Stimulated activated CD4-positive, alpha-beta T cell treated with anti-CD3 and anti-CD28 coated beads, Interleukin-1b, Interleukin-23, amount 100 ng/mL, for 1 hour (primary cell): ENCODE measurements at places on chromosomes 1 and 21.

GRCh38 chr1:58576727-58577653, at the start of gene TACSTD2:
Gene TACSTD2, minus strand, starts transcription at chr1:58577252. Its CDS starts 96 bp downstream, at chr1:58577156.
- no peak for DNase-seq

- DNase-seq: no peak
Measured at GRCh38 chr1:156848461-156849150, 10.3 kb downstream of the INSRR start.

DNA sequence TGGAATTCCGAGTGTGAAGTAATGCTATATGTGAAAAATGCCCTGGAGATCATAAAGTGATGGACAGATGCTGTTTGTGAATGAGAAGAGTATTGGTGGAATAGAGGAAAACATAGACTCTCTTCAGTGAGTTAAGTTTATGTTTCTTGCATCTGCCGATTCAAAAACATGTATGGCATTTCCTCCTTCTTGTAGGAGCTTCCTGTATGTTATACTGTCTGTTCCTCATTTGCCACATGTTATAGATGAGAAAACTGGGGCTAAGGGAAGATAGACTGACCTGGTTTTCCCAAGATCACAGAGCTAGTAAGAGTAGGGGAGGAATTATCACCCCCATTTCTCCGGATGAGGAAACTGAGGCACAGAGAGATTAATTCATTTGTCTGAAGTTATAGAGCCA, 41.1 kb upstream of the IL20 start:
- DNase-seq: no peak

DNA sequence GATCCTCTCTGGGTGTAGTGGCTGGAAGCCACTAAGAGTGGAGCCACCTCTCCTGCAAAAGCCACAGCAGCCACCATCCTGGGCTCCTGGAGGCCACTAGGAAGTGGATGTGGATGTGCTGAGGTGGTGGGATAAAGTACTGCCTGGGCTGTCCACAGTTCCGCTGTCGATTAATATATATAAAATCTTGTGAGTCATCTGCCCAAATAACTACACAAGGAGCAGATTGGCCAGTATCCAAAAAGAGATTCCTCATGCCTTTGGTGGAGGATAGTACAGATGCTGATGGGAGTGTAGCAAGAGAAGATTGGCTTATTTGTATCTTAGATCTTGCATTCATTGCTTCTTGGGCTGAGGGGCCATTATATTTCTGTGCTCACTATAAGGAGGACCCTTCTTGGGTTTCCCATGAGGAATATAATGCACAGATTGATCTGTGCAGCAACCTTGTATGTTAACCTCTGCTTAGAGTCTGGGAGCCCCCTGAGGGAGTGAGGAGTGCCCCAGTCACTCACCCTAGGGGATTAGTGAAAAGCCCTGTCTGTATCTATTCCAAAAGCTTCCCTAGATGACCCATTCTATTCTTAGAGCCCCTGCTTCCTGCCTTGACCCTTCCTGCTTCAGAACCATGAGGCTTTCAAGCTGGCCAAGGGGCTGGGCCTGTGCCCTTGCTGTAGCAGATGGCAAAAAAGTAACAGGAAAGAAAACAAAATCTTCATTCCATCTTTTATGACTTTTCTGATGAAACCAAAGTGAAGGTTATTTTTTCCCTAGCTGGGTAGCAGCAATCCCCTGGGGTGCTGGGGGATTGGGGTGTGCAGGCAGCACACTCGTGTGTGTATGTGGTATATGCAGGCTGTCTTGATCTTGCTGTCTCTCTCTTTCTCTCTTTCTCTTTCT, 31.7 kb downstream of the RCSD1 start:
- DNase-seq: no peak

- no peak for DNase-seq
Measured at GRCh38 chr1:219235903-219236481, 62.3 kb downstream of the LYPLAL1 start.

DNA sequence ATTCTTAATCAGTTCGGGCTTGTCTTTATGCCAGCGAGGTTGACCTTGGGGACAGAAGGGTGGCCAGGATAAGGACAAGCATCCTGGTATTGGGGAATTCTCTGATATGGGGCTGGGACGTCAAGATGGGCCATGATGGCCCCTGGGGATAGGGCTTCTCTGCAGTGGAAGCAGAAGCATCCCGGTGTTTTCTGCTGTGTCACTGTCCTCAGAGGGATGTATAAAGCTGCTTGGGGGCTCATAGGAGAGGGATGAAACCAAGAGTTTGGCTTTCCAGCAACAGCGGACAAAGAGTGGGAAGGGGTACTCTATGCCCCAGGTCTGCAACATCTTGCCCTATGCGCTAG, 1.4 kb upstream of the ATP1B1 start:
- DNase-seq: no peak

GRCh38 chr1:211616231-211616964, 37.4 kb upstream of the SLC30A1 start:
- DNase-seq: no peak

DNA sequence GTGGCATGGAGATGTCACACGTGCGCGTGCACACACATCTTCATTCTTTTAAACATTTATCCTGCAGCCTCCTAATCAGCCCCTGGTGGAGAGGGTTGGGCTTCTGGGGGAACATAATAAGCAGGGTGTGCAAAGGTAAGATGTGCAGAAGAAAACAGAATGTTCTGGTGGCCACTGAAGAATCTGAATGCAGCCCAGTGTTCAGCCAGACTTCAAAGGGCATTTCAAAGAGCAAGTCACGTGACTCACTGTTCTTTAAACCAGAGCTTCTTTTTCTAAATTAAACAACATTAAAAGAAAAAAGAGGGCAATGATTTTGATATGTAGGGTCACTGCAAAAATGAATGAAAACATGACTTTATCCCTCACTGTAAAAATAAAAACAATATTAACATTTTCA, 89.8 kb downstream of the ABCA4 start:
- no peak for DNase-seq

GRCh38 chr1:174713796-174714195, 266.0 kb downstream of the GPR52 start:
- no peak for DNase-seq

- no peak for DNase-seq
Measured at GRCh38 chr1:91742848-91743292, 143.1 kb downstream of the TGFBR3 start.

GRCh38 chr1:34060187-34060730, 104.8 kb downstream of the CSMD2 start:
- DNase-seq: no peak

DNA sequence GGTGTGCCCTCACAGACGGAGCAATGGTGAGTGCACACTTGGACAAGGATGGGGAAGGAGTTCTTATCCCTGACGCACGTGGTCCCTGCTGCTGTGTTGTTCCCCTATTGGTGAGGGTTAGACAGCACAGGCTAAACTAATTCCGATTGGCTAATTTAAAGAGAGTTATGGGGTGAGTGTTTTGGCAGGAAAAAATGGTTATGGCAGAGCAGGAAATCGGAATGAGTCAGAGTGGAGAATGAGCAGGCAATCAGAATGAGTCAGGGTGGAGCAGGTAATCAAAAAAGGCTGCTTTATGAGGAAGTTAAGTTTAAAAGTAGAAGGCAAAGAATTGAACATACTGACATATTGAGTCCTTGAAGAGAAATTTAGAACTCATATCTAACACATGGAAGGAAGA, 100.5 kb downstream of the NGF start:
- no peak for DNase-seq

DNA sequence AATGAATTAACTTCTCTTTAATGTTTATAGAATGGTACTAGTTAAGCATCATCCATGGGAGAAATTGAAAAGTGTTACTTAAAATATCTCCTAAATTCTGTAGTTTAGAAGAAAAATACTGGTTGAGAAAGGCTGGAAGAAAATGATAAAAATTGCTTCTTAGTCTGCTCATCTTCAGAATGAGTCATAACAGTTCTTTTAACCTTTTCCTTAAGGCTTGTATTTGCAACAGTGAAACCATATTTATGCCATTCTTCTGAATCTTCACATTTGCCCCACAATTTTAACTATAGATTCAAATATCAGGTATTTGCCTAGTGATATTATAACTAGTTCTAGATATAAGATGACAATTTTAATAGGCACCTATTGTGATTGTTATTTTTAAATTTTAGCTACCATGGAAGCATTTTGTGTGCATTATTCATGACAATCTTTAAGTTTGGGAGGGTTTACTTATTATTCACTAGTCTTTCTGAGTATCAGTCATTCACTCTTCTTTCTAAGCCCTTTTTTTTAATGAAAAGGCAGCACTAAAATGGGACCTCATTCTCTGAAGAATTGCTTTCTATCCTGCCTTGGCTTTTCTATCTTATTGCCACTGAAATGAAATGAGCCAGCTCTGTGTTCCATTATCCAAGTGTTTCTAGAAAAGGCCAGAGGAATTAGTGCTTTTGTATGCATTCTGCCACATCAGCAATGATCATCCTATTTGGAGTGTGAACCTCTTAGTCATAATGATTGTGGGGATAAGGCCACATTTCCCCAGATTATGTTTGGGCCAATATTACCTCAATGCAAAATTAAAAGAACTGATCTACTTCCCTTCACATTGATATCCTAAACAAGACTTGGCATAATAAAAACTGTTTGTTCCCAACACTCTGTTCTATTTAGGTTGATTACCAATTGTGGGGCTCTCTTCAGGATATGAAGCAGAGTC, 58.4 kb downstream of the SAMSN1 start:
- no peak for DNase-seq

DNA sequence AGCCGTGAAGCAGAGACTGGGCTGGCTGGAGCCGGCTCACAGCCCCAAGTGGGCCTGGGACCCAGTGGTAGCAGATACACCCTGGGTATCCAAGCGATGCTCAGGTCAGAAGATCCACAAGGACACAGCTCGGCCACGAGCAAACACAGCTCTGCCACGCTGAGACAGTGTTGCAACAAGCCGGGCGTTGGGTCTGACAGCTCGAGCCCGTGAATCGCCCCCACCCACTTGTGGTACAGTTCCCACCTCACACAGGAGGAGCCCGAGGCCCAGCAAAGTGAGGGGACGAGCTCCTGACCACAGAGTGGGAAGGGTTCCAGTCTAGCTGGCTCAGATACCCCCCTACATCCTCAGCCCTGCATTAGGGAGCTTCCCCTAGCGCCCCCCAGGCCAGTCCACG, 8.9 kb upstream of the PRKCZ start:
- DNase-seq: no peak

- DNase-seq: no peak
Measured at GRCh38 chr1:105427543-105427942, 1628.9 kb upstream of the PRMT6 start.

GRCh38 chr21:15616864-15617574, 112.8 kb upstream of the USP25 start:
- no peak for DNase-seq

GRCh38 chr1:231668826-231669225, 42.2 kb downstream of the DISC1 start:
- DNase-seq: no peak

- DNase-seq: no peak
Measured at GRCh38 chr1:216984536-216984935, 261.3 kb upstream of the ESRRG start.

DNA sequence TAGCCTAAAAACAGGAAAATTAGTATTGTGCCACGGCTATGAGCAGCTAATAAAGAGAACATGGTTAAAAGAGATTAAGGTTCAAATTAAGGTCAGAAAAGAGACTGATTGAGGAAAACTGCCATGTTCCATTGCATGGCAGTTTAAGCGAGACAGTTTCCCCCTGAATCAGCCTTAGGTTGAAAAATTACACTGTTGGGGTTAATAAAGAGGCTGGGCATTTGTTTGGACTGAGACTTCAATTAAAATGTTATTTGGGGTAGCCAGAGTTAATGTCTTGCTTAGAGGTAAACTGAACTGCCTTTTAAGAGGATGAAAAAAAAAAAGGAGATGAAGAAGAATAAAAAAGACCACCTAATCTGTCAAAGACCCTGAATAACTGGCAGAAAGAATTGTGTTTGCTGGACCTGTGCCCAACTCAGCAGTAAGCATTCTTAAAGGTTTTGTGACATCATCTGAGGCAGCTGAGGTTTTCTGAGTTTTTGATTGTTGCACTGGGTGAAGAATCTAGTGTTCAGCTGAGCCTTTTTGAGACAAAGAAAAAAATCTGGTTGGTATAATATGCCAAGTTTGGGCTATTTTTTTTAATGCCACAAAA, 17.7 kb upstream of the PROX1 start:
- no peak for DNase-seq

- no peak for DNase-seq
Measured at GRCh38 chr1:152901631-152902030, 6.7 kb upstream of the IVL start.

DNA sequence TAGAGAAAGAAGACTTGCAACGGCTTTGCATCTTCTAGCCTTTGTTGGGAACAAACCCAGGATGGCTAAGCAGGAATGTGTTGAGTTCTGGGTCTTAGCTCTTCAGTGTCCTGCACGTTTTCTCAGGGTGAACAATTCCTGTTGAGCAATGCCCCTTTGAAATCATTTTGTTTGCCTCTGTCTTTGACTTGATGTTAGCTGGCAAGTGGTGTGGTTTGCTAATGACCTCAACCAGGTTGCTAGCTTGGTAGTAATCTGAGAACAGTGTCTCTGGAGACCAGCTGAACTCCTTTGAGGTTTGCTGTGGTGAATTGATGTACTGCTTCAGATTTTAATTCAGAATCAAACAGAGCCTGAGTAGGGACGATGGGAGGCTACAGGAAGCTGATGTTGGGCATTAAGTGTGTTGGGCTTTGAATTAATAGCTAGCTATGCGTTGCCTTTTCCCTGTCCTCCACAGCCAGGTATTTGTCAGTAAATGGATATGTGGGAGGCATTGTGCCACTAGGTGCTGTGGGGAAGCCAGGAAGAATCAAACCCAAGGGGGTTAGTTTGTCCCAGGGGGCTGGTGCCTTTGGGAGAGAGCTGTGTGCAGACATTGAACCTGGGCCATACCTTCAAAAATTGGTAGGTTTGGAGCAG, 23.3 kb upstream of the SRSF10 start:
- no peak for DNase-seq

- no peak for DNase-seq
Measured at GRCh38 chr1:160064164-160064563, 5.8 kb downstream of the KCNJ10 start.

DNA sequence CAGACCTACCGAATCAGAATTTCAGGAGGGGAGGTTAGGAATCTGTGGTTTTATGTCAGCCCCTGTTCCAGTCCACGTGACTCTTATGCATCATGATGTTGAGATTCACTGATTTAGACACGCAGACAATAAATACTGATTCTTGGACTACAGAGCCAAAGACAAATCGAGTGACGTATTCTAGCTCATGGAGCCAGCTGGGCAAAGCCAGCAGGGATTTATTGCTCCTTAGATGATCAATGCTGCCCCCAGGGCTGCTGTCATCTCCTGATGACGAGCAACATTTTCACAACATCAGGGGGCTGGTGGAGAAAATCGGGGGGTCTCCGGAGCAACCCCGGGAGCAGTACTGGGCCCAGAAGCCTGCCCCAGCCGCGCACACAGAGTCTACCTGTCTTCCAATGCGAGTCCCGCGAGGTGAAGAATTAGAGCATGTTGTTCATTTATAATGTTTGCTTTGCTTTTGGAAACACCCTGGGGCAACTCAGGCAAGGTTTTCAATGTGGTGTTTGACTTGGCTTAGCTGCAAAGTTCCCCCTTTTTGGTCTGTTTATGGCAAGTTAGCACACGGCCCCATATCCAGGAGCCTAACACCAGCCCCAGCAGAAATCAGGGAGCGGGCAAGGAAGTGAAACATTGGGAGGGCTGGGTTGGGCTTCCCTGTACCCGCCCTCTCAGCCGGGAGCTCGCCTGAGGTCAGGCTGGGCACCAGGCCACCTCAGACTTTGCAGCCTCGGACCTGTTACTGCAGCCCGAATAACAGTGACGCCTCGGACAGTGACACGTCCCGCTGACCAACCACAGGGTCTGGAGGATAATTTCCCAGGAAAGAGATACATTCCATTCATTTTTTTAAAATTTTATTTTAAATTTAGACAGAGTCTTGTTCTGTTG, 19.9 kb upstream of the CLDN14 start:
- no peak for DNase-seq
